Activated CD4-positive, alpha-beta T cell treated with anti-CD3 and anti-CD28 coated beads for 48 hours (primary cell): ENCODE measurements at places on chromosomes 7 and 10.

GRCh38 chr10:69745698-69746097, 56.0 kb upstream of the COL13A1 start:
- no peak for DNase-seq

DNA sequence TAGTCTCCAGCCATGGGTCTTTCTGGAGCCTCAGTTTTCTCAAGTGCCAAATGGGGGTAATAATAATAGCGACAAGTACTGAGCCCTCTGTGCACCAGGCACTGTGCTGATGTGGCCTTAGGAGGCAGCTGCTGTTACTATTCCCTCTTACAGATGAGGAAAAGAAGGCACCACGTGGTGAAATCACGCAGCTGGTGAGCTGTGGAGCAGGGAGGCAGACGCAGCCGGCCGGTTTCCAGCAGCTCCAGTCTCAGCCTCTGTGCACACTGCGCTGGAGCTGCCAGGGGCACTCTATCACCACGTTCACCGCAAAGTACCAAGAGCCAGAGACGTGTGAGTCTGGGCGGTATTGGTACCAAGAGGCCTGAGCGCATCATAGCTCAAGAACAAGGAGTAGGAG, 9.6 kb downstream of the PYROXD2 start:
- DNase-seq = no peak

GRCh38 chr7:43758822-43759683, 573 bp downstream of the BLVRA start:
- DNase-seq = peak; percentile 52

GRCh38 chr10:49556723-49557122, 17.8 kb upstream of the ERCC6 start:
- no peak for DNase-seq

DNA sequence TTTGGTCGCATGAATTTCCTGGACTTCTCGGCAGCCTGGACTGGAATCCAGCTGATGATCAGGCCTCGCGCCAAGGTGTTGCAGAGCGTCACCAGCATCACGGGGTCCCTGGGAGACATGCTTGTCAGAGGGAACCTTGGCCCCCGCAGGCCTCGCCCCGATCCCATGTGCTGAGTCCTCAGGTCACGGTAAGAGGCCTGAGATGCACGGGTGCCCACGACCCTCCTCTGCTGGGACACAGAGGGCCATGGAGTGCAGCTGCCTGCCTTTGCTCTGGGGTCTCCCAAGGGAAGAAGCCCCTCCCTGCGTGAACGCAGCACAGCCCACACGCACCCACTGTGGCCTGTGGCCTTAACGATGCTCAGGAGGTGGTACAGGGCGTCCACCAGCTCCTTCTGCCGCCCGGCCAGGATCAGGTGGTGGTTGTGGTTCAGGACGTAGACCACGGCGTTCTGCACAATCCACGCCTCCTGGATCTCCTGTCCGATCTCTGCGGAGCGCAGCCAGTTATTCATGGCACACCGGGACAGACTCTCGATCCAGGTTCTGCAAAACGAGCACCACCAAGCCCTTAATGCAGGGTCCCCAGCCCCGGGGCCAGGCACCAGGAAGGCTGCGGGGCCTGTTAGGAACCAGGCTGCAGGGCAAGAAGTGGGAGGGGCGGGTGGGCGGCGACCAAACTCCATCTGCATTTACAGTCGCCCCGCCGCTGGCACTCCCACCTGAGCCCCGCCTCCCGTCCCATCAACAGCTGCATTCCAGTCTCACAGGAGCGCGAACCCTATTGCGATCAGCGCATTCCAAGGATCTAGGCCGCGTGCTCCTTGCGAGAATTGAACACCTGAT, 29.4 kb downstream of the CFAP46 start:
- no peak for DNase-seq

DNA sequence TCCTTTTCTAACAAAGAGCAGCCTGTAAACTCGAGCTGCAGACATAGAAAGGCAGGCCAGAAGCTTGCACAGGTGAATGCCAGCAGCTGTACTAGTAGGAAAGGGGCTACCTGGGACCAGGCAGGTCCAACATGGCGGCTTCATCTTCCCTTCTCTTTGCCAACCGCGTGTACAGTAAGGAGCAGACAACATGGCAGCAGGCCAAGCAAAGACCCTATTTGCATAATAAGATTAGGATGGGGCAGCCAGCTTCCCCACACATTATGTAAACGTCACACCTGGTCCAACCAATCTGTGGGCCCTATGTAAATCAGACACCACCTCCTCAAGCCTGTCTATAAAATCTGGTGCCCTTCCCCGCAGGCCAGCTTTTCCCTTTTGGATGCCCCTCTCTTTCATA, 1186.5 kb upstream of the AUTS2 start:
- DNase-seq = no peak

GRCh38 chr7:24733414-24734060, 23.7 kb downstream of the GSDME start:
- no peak for DNase-seq

DNA sequence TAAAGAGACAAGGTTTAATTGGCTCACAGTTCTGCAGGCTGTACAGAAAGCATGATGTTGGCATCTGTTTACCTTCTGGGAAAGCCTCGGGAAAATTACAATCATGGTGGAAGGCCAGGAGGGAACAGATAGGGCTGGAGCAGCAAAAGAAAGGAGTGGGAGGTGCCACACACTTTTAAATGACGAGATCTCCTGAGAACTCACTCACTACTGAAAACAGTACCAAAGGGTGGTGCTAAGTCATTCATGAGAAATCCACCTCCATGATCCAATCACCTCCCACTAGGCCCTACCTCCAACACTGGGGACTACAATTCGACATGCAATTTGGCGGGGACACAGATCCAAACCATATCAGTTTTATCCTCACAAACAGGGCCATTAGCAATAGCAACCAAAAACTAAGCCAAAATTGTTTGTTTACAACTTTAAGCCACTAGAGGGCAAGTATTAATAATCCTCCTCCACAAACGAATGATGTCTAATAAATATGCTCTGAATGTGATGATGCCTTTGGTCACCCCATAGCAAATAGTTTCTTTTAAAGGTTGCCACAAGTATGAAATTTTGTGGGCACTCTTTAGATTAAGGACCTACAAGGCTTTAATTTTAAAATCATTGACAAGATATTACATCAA, 129.2 kb upstream of the NRBF2 start:
- DNase-seq = no peak

- no peak for DNase-seq
These were observed 72.9 kb upstream of the TNS3 start for GRCh38 chr7:47654672-47655298.

DNA sequence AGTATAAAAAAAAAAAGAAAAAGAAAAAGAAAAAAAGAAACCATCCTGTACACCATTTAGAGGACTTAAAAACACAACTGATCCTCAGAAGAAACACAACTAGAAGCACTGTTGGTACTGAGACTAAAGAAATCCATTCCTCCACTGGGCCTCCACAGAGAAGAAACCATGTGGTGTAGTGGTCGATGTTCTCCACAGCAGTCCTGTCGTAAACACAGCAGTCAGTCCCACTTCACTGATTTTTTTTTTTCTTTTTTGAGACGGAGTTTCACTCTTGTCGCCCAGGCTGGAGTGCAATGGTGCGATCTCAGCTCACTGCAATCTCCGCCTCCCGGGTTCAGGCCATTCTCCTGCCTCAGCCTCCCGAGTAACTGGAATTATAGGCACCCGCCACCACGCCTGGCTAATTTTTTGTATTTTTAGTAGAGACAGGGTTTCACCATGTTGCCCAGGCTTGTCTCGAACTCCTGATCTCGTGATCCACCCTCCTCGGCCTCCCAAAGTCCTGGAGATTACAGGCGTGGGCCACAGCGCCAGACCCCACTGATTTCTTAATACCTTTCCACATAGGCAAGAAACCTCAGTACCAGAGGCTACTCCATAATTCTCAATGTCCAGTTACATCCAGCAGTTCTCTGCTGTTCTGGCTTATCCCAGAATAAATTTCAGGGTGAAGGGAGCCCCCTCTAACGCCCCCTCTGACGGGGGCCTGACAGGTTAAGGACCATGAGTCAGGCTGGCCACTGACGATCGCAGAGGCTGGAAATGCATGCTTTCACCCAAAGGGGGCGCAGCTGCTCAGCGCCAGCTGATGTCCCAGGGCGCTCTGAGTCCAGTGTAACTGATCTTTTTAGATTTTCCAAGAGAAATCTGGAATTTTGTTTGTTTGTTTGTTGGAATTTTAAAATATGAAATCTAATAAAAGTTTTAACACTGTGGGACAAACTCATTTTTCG, 24.8 kb upstream of the FFAR4 start:
- DNase-seq = peak; percentile 47

DNA sequence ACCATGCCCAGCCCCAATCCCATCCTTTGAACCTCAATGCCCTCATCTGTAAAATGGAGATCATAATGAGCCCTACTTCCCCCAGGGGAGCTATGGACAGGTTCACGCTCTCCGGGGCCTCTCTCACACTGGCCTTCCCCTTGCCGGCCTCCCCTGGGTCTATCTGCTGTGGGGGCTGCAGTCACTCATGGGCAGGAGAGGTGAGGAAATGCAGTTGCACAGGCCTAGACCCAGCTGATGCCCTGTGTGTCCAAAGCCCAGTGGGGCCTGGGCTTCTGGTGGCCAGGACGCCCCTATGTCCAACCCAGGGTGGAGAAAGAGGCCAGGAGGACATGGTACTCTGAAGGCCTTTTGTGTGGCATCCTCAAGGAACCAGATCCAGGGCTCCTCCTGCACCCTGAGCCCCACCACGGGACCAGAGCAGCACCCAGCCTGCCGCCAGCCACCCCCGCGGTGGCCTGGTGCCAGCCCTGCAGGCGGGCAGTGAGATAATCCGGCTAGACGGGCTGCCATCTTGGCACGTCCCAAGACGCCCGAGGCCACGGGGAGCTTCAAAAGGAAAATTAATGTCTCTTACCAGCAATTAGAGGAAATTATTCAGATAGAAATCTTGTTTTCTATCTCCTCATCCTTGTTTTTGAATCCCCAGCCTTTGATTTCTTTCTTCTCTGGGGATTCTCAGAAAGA, 39.0 kb downstream of the MYL10 start:
- no peak for DNase-seq

DNA sequence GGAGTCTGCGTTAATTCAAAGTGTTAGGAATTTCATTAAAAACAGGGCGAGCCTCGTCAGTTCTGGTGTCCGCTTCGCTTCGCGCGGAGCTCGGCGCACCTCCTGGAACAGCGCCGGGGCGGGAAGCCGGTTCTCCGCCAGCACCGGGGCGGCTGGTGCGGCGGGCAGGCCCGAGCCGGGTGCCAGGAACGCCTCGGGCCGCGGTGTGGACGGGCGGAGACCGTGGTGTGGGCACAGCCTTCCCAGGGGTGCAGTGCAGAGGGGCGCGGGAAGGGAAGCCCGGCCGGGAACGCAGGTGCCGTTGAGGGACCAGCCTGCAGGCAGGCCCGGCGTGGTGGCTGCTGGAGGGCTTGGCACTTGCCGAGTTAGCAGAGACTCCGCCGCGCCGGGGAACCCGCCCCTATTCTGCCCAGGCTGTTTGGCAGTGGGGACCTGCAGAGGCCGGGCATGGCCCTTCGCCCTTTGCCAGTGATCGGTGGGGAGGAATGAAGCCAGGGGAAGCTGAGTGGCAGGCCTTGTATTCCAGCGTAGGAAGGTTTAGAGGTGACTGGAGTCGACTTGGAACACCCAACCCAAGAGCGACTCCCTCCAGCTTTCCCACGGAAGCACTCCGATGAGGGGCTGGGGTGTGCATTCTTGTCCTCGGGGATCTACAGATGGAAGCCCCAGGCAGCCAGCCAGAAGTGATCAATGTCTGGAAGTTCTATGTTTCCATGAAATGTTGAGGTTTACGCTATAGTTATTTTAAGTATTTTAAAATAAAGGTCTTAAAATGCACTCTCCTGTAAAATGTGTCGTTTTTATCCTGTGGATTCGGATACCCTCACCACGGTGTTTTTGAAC, 945 bp upstream of the RHEB start:
- DNase-seq = peak; percentile 64

DNA sequence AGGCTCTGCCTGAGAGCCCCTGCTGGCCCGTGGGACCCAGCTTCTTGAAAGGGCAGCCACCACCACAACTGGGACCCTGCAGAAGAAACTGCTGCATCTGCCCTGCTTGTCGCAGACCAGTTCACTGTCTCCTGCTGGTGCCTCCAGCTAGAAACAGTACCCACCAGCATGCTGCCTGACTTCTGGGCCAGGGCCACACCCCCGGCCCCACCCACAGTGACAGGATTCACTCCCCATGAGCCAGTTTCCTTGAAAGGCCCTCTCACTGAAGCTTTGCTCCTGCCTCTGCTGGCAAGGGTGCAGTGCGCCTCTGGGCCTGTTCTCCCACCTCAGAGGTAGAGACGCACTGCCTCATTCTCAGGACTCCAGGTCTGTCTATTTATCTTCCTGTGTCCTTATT, 32.4 kb downstream of the ANXA11 start:
- DNase-seq = no peak

DNA sequence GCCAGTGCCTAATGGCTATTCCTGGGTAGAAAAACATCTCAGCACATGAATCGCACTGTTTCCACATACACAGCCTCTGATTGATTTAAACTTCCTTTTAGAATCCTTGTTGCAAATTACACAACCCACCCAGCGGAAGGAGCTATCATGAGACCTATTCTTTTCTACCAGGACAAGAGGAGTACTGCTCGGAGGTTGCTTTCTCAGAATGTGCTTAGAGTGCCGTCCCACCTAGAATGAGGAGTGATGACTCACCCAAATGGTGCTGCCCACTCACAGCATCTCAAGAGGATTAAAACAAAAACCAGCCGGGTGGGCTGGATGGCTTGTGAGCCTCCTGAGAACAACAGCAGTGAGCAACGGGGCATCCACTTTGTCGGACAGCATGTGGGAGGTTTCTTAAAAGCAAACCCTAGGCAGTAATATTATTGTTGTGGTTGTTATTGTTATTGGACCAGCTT, 128.9 kb downstream of the DGKI start:
- DNase-seq = no peak

DNA sequence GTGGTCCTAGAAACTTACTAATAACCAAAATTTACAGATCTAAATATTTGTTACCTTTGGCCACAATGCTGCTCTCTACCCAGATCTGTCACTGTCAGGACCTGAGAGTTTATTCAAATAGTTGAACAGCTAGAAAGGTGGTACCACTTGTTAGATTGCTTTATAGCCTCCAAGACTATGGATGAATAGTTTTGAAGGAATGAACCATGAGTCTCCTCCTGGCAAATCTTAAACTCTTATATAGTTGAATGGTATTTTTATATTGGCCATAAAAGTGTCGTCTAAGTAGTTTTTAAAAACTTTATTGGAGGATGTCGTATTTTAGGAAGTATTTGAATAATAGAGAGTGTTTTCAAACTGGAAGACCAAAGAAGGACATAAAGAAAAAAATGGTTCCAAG, 178.7 kb downstream of the AHR start:
- no peak for DNase-seq

- DNase-seq = no peak
These were observed 10.0 kb downstream of the PPP2R2D start for GRCh38 chr10:131910663-131911314.

- DNase-seq = no peak
These were observed at the start of gene PIK3CG for GRCh38 chr7:106865130-106866041. TSS of gene PIK3CG (plus strand) at chr7:106865282. CDS start at chr7:106867562, 2,280 bp downstream.

DNA sequence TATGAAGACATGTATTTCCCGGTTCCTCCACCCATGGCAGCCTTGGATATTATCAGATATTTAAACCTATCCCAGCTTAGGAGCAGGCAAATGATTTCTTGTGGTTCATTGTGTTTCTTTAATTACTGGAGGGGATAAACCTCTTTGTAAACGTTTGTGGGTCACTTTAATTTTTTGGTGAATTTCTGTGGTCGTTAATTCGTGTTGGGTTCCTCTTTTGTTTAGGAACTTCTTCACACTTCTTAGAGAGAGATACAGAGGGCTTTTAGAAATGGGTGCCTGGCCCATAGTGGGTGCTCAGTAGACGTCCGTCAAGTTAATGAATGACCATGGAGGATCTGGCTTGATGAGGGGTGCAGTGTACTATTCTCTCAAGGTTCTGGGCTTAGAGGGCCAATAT, 27.2 kb upstream of the NUB1 start:
- no peak for DNase-seq

GRCh38 chr10:128744092-128744491, 617.9 kb upstream of the MKI67 start:
- no peak for DNase-seq
